Activated CD4-positive, CD25-positive, alpha-beta regulatory T cell treated with anti-CD3 and anti-CD28 coated beads, Interleukin-2, amount 50 U/mL, for 16 hours (primary cell): ENCODE measurements at places on chromosomes 16 and 17.

GRCh38 chr17:30524847-30525246, 47.6 kb downstream of the GOSR1 start:
- DNase-seq = no peak

- DNase-seq = no peak
These were observed 217.2 kb upstream of the CDH11 start for GRCh38 chr16:65339062-65339461.

- DNase-seq = no peak
These were observed 16.7 kb downstream of the KRABD2 start for GRCh38 chr17:8359769-8360168.

- DNase-seq = no peak
These were observed 95.0 kb downstream of the ADCY9 start for GRCh38 chr16:4021070-4021779.

DNA sequence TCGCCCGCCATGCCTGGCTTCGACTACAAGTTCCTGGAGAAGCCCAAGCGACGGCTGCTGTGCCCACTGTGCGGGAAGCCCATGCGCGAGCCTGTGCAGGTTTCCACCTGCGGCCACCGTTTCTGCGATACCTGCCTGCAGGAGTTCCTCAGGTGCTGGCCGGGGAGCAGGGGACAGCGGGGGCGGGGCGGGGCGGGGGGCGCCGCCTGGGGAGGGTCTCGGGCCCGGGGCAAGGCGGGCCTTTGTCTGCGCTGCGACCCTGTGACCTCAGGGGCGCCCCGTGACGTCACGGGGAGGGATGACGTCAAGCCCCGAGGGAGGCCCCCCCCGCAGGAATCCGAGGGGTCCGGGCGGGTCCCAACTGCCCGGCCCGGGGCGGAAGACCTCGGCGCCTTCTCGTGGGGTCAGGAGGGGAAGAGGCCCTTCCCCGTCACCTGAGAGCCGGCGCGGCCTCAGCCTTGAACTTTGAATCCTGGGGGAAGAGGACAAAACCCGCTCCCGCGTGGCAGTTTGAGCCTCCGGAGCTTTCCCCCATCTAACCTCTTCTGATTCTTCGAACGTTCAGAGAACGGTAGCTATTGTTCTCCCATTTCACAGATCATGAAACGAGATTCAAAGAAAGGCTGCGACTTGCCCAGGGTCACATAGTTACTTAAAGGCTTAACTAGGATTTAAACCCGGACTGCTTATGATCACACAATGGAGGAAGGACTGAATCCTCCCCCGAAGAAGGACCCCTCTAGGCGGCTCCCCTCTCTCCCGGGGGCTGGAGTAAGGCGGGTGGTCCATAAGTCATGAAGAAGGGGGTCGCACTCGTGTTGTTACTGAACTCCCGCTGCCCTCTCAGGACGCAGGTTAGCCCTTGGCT, 527 bp downstream of the TRAF4 start:
- DNase-seq = peak; percentile 52

DNA sequence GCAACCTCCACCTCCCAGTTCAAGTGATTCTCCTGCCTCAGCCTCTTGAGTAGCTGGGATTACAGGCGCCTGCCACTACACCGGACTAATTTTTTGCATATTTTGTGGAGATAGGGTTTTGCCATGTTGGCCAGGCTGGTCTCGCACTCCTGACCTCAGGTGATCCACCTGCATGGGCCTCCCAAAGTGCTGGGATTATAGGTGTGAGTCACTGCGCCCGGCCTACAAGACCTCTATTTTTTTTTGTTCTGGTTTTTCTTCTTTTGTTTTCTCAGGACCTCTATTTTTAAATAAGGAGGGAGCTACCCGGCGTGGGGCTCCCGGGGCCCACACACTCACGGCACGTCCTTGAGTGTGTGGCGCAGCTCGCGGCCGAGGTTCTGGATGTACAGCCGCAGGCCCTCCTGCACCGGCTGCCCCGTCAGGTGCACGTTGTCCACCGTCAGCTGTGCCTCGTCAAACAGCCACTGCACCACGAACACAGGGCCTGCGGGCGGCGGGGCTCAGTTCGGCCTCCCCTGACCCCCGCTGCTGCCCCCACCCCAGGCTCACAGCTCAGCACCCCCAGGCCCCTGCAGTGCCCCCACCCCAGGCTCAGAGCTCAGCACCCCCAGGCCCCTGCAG, 5.8 kb downstream of the NOTUM start:
- no peak for DNase-seq

- DNase-seq = no peak
These were observed 190.6 kb upstream of the FOXF1 start for GRCh38 chr16:86319585-86320236.
